ENCODE measurements at places on chromosomes 3 and 15.
A peak's percentile ranks its signal among the peaks of the same experiment; 100 is the strongest.

GRCh38 chr15:56242576-56243162 lies 1.0 kb downstream of the RFX7 start:
- DNase-seq, result no peak

DNA sequence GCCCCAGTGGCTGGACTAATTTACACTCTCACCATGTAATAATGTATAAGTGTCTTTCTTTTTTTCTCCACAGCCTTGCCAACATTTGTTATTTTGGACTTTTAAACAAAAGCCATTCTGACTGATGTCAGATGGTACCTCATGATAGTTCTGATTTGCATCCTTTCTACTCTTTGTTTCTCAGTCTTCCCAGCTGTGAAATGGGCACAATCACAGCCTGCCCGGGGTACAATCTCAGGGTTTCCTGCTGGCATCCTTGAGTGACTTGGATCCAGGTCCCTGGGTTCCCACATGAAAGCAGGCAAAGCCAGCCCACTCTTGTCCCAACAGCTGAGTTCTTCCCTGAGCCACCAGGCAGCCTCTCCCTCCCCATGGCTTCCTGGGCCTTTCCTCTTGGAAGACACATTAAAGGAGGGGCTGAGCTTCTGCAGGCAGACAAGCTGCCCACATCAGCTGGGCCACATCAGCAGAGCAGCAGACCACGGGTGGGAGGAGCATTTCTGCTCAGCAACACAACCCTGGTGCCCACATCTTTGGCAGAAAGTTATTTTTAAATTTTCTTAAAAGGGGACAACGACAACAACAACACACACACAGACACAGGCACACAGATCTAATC lies 82.0 kb downstream of the MYLK start:
- DNase-seq, result no peak

DNA sequence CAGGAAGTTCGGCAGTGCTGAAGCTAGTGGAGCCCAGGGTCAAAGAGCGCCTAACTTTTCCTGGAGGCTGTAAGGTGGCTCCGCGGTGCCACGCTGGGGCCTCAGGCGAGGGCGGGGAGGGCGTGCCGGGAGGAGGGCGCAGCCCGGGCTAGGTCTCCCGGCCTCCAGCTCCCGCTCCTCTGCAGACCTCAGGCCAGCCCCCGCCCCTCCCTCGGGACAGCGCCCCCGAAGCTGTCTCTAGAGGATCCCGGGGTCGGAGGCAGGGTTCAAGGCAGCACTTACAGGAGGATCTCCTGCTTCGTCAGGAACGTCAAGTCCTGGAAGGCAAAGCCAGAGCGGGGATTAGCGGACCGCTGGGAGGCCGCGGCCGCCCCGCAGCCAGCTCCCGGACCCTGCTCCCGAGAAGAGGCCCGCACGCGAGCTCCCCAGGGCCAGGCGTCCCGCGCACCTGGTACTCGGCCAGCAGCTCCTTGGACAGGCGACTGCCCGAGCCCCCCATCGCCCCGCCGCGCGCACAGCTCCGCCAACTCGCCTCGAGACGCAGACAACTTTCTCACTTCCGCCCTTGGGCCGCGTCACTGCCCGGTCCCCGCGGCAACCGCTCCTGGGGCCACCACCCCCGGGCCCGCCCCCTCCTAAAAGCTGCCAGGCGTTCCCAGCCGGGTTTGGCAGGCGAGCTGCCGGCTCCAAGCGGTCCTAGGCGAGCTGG lies at the start of gene CIB1:
Gene CIB1 (minus strand): TSS at position 555 of the 709 bp plus-strand sequence. CDS start 56 bp downstream, at position 499.
- peak; percentile 96 for DNase-seq

GRCh38 chr15:66221126-66221525 lies 32.4 kb downstream of the MEGF11 start:
- no peak for DNase-seq

GRCh38 chr3:39524107-39524506 lies 56.6 kb downstream of the MOBP start:
- DNase-seq, result no peak

- no peak for DNase-seq
Measured at GRCh38 chr15:39510001-39510701, 70.7 kb upstream of the THBS1 start.

DNA sequence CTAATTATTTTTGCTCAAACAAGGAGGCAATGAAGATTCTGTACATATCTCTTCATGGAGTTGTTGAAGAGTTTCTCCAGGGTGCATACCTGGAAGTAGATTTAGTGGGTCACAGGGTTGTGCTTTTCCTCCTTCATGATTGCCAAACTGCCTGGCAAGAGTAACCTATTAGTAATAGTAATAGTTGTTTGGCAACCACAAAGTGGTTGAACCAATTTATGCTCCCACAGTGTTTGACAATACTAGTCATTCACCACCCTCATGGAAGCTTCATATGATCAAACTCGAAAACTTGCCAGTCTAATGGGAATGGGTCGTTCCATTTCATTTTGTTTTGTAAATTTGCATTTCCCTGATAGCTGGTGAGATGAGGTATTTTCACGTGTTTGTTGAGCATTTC lies 57.8 kb downstream of the TLE3 start:
- DNase-seq, result no peak

- peak; percentile 70 for DNase-seq
Measured at GRCh38 chr3:51967384-51968169, at the start of gene PCBP4. TSS of gene PCBP4 (minus strand) at chr3:51967454. CDS start at chr3:51961240, 6,214 bp downstream.

DNA sequence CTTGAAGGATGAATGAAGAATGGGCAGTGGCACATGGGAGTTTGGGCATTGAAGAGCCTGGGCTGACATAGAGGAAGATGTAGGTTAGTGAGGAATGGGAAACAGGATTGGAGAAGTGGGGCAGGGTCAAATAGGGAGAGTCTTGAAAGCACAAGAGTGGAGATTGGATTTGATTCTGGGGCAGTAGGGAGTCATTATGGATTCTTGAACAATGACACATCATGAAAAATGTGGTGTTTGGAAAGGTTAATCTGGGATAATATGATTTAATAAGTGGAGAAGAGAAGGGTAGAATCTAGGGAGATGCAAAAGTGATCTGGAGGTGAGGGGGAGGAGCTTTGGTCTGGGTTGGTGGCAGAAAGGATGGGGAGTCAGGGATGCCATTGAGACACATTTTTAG lies 45.4 kb upstream of the ROPN1 start:
- no peak for DNase-seq

DNA sequence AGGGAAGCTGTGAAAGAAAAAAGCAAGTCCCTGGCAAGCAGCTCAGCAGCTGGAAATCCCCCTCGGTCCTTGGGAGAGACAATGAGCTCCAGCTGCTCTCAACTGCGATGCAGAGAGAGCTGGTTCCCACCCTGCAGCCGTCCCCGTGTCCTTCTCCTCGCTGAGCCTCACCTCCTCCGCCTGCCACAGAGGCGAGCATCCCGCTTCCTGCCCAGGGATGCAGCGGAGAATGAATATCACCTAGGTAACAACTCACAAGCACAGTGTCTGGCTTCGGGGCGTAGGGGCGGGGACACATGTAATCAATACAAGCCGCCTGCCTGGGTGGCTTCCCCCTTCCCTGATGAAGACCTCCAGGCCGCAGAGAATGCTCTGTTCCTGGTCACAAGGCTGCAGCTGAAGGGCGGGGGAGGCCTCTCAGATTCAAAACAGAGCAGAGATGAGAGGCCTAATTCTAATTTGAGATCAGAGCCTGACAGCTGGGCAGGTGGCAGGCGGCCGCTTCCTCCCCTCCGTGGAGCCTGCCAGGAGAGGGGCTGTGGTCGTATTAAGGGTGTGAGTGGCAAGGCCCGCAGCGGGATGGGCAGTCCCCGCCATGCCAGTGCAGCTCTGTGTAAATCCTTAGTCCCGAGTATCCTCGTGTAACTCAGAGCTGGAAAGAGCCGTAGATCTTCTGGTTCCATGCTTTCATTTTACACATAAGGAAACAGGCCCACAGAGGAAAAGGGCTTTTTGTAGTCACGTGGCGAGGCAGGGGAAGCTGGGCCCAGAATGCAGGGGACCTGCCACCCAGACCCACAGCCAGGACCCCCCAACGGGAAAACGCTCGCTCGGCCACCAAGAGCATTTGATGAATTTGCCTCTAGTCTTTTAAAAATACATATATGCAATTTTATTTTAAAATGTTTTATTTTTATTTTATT lies 24.3 kb downstream of the ZDHHC19 start:
- no peak for DNase-seq

DNA sequence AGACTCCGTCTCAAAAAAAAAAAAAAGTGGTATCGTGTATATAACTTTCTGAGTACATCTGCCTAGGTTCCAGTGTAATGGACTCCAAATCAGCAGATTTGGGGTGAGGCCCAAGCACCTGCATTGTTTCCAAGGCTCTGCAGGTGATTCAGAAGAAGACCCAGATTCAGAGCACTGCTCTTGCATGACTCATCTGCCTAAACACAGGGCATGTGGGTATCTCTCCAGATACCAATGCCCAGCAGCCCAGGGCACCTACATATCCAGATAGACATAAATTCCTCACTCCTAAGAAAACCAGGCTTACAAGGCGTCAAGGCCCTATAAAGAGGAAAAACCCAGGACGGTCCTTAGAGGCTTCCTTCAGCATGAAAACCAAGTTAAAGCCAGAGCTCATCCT lies 24.3 kb downstream of the NDUFAF1 start:
- DNase-seq, result no peak

GRCh38 chr15:84598250-84598649 lies 2.6 kb upstream of the ZSCAN2 start:
- DNase-seq, result no peak

GRCh38 chr3:13014755-13015285 lies 58.4 kb downstream of the IQSEC1 start:
- DNase-seq, result no peak

- DNase-seq, result no peak
Measured at GRCh38 chr3:10311710-10312109, 9.2 kb downstream of the SEC13 start.

All from stimulated activated effector memory CD8-positive, alpha-beta T cell treated with anti-CD3 and anti-CD28 coated beads, Interleukin-12 subunit alpha, Interleukin-12 subunit beta, amount 100 ng/mL, for 72 hours (primary cell).